Hepatic stellate cell (primary cell): ENCODE measurements at places on chromosomes 5 and 9.

- peak; percentile 64 for DNase-seq
Measured at GRCh38 chr9:70020991-70021571, 22.6 kb upstream of the MAMDC2 start.

DNA sequence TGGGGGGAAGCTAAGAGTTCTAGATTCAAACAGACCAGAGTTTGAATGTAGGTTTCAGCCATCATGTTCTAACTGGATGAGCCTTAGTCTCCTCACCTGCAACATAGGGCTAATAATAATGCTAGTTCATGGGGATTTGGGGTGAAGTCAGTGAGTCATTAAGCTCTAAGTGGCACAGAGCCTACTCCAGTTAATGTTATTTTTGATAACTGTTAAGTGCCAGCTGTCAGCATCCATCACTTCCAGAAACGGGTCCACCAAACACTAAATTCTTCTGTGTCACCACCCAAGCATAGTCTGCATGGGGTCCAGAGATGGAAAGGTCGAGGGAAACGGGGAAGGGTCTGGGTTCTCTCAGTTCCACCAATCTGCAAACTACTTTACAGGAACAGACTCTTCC, 1.8 kb upstream of the TSC1 start:
- no peak for DNase-seq

- no peak for DNase-seq
Measured at GRCh38 chr5:53783624-53784228, 223.3 kb downstream of the NDUFS4 start.

DNA sequence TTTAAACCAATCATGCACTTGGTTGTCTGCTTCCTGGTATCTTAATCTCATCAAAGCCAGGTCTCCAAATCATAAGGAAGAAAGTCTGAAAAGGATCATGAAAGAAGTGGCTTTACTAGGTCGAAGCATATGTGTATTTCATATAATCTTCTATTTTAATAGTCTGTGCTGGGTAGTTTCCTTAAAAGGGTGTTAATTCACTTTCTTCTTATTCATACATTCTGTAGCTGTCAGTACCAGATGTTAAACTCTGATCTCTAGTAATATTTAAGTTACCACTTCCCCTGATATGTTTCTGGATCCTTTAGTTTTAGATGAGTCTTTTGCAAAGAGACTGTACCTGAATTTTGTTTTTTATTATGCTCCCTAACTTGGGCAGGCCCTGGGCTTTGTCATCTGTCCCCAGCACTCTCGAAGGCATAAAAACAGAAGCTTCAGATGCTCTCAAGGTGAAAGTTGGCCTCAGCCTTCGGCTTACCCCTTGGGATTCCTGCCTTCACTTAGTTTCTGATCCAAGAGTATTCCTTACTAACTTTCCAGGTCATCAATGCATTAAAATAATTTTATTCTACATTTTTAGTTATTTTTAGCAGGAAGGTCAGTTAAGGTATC, 15.0 kb upstream of the LNPEP start:
- no peak for DNase-seq

GRCh38 chr9:26418480-26418879, 474.1 kb downstream of the CAAP1 start:
- DNase-seq: no peak

DNA sequence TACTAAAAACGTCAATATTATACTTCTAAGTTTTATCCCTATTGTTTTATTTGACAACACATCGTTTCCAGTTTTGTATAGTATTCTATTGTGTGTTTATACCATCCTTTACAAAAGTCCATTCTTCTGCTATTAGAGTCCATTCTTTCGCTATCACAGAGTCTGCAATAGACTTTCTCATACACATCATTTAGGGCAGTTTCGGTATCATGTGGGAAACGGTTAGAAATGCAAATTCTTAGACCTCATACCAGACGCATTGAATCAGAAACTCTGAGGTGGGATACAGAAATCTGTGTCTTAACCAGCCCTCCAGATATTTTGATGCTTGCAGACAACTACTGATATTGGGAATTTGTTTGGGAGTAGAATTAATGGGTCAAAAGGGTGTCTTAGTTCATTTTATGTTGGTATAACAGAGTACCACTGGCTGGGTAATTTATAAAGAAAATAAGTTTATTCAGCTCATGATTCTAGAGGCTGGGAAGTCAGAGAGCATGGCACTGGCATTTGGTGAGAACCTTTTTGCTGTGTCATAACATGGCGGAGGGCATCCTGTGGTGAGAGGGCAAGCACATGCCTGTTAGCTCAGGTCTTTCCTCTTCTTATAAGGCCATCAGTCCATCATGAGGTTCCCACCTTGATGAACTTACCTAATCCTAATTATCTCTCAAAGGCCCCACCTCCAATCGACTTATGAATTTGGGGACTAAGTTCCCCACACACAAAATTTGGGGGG, 21.1 kb downstream of the CARTPT start:
- no peak for DNase-seq

- no peak for DNase-seq
Measured at GRCh38 chr5:136162008-136162407, 29.4 kb downstream of the SMAD5 start.
